Astrocyte of the spinal cord (primary cell): ENCODE measurements at places on chromosomes 5 and 9.

DNA sequence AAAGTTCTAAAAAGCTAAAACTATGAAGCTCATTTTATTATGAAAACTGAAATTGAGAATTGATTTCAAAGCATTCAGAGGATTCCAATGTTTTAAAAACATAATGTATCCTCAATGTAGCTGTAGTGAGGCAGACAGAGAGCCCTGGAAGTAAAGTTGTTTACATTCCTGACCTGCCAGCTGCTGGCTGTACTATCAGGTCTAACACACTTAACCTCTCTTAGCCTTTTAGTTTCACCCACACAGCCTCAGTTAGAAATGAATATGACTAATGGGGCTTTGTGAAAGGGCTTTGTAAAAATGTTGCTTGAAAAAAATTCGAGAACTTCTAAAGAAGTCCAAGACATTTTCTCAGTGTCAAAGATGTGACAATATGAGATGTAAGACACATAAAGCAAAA is 122.6 kb downstream of the FBXL17 start:
- DNase-seq = peak; percentile 10

- DNase-seq = no peak
Measured at GRCh38 chr5:135669416-135669815, 90.6 kb upstream of the CXCL14 start.

GRCh38 chr5:81767938-81768337 is 17.0 kb upstream of the SSBP2 start:
- no peak for DNase-seq

DNA sequence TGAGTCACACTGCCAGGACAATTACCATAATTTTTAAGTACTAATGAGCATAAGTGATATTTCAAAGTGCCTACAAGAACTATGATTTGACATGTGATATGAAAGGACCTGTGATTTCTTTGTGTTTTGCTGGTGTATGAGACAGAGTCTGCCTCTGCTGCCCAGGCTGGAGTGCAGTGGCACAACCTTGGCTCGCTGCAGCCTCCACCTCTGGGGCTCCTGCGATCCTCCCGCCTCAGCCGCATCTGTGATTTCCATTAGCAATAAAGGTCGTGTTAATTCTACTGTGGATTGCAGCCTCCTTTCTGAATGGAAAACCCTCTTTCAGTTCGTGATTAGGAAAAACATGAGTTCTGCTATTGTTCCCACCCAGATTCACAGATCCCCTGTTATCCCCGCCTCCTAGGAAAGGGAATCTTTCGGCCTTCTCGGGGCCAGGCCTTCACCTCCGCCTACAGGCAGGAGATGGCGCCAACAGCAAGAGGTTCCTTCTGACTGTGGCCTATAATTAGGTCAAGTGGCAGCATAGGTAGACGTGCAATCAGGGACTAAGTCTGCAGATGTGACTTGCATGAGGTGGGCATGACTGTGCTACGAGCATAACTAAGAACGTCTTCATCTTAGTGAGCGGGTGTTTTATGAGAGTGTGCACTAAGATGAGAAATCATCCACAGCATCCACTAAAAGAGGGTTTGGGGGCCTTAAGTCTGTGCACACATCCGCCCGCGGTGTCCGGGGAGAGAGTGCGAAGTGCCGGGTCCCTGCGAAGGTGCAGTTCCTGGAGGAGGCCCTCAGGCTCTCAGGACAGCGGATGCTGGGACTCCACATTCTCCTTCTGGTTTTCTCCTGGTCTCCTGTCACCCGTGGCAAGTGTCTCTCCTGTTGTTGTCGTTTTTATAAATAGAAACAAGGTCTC is 23.1 kb downstream of the TRIM7 start:
- peak; percentile 70 for DNase-seq

- DNase-seq = peak; percentile 33
Measured at GRCh38 chr5:132501961-132502931, 11.7 kb upstream of the IRF1 start.

DNA sequence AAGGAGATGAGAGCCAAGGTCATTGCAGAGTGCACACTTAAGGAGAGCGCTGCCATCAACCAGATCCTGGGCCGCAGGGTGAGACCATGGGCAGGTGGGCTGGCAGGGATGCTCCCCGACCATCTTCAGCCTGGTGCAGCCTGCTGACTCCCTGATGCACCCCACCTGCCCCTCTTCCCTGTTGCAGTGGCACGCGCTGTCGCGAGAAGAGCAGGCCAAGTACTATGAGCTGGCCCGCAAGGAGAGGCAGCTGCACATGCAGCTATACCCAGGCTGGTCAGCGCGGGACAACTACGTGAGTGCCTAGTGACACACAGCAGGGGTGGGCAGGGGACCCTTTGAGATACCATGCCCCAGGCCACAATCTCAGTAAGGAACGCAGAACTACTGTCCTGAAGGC is 28.3 kb downstream of the TCF7 start:
- DNase-seq = no peak

DNA sequence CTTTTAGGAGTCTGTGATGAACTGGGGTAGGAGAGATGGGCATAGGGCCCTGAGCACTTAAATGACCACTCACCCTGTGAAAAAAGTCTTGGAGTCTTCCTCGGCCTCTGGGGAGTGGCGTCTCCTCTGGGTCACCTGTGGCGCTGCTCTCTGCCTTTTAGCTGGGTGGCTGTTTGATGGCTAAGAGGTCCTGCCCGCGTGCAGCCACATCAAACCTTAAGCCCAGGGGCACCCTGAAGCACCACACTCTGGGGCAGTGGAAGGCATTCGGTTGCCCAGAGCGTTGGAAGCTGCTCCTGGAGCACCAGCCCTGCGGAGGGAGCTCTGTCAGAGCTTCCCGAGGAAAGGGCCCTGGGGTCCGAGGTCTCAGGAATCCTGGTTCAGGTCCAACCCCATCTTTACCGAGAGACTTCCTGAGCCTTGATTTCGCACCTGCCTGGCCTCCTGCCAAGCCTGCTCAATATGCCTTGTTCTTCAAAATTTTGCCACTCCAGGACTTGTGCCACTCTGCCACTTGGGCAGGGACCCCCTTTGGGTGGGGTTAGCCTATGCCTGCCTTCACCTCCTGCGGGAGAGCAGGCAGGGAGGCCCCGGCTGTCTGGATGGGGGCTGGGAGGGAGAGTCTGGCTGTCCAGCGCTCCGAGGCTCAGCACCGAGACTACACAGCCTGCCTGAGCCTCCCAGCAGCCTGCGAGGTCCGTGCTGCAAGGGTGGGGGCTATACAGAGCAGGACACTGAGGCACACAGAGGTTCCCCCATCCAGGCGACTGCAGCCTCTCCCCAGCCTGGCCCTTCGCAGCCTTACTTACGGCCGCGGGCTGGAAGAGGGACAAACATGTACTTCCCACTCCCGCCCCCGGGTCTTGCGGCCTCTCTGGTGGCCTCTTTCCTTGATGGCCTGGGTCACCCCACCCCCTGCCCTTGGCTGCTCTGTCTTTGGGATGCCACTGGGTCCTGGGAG is 63.4 kb upstream of the RNU6ATAC start:
- no peak for DNase-seq

- DNase-seq = no peak
Measured at GRCh38 chr9:98038958-98039357, 17.6 kb upstream of the NANS start.

- DNase-seq = peak; percentile 42
Measured at GRCh38 chr5:153660919-153661318, 170.4 kb downstream of the GRIA1 start.

- no peak for DNase-seq
Measured at GRCh38 chr9:15353892-15354291, 46.9 kb upstream of the TTC39B start.

GRCh38 chr5:172571413-172571812 is 69.7 kb upstream of the NEURL1B start:
- no peak for DNase-seq

- no peak for DNase-seq
Measured at GRCh38 chr5:12277504-12278192, 373.4 kb upstream of the CTNND2 start.

DNA sequence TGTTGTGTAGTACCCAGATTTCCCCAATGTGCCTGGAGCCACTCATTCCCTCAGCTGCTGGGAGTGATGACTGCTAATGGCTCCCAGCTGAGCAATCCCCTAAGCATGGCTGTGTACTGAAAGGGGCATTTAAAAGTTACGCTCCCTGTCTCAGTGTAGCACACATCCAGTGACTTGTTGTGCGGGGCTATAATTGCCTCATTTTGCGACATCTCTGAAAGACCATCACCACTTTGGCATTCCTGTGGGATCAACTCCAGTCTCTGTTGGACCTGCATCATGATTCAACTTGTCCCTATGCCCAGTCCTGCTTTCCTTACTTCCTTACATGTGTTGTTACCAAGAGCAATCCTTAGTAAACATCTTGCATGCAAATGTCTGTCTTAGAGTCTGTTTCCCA is 201.2 kb upstream of the MPDZ start:
- peak; percentile 9 for DNase-seq

- peak; percentile 54 for DNase-seq
Measured at GRCh38 chr5:141734501-141735229, 52.6 kb upstream of the ARAP3 start.
